ENCODE measurements at places on chromosomes 5 and 9.

GRCh38 chr5:179766021-179766725 lies 27.6 kb upstream of the LTC4S start:
- DNase-seq = peak; percentile 70

DNA sequence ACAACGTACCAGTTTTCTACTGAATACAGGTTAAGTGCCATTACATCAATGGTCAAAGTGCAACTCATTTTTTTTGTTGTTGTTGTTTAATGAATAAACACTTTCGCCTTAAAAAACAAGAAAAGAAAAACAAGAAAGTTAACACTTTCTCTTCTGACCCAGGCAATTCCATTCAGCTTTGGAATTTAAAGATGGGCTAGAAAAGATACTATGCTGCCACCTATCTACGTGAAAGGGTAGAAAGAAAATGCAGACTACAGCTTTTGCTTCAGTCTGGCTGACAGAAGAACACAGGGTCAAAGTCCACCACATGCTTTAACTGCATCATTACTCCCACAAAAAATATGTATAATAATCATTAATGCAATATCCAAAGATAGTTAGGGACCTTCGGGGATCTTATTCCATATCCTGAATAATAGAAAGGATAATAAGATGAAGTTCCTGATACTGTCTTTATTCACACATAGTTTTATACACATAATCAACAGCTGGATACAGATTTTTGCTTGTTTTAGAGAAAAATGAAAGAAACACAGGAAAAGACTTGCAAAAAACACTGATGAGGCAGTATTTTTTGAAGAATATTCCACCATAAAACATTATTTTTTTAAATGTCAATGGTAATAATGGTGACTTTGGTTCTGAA lies 40.4 kb downstream of the ZDHHC21 start:
- DNase-seq = peak; percentile 14

DNA sequence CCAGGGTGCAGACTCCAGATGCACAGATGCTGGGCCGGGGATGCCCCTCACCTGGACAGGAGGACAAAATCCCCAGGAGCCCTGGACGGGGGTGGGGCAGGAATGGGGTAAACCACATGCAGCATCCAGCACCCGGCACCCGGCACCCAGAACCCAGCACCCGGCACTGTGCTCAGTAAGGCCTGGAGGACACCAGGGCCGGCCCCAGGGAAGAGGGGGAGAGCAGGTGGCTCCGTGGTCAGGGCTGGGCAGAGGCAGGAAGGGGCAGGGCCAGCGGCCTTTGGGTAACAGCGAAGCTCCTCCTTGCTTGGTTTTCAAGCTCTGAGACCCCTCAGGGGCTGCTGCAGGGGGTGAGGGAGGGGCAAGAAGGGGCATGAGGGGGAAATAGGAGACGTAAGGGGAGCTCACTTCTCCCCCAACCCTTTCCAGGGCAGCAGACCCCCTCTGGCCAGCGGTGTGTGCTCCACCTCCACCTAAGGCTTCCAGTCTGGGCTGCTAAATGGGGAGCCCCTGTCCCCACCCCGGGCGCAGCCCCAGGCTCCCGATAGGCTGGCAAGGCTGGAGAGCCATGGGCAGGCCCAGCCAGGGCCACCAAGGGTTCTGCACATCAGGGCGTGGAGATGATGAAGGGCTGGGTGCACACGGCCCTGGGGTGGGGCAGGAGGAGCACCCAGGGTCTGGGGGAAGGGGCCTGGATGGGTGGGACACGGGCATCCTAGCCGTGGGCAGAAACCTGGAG lies 17.8 kb upstream of the SLC6A19 start:
- DNase-seq = no peak

GRCh38 chr5:3889412-3890142 lies 293.9 kb downstream of the IRX1 start:
- DNase-seq = no peak

GRCh38 chr9:127779136-127779981 lies 893 bp upstream of the SH2D3C start:
- no peak for DNase-seq

GRCh38 chr9:38114905-38115304 lies 45.9 kb upstream of the SHB start:
- DNase-seq = no peak

- no peak for DNase-seq
Measured at GRCh38 chr9:129667378-129667777, 1.9 kb downstream of the PRRX2 start.

- DNase-seq = no peak
Measured at GRCh38 chr9:98874721-98875255, 67.3 kb downstream of the GALNT12 start.

- DNase-seq = peak; percentile 51
Measured at GRCh38 chr5:88826646-88827585, 56.1 kb downstream of the MEF2C start.

DNA sequence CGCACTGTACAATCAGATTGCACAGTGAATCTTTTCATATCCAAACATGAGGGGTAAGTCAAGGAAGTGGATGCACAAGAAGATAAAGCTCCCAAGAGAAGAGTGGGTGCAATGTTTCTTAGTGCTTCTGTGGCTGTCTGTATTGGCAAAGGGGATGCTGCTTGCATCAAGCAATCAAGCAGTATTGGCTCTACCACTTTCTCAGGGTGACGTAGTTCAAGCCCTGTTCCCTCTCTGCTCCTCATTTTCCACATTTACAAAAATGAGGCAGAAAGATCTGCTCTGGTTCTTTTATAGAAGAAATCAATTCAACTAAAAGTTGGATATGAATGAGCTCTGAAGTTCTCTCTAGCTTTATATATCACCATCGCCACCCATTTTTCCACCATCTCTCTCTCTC lies 2.3 kb downstream of the TNFSF8 start:
- no peak for DNase-seq

DNA sequence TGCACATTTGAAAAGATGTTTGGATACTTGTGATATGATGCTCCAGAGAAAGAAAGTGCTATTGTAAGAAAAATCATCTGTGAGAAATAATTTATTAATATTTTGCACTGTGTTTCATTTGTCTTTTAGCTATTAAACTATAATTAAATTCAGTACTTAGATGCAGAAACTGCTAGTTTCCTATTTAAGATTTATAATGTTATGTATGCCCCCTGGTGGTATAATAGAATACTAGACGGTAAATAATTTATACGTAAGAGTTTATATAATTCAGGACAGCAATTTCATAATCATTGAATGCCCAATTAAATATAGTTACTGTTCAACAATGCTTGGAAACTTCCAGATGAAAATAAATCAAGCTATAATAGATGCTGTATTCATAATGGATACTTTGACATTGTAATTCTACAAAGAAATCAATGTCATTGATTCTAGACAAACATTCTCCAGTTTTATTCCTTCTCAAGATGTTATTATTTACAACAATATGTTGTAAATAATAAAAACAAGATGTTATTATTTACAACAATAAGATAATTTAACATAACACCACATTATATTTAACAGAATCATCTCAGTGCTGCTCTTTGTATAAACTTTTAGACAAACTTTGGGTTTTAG lies 101.0 kb downstream of the TMEM232 start:
- DNase-seq = peak; percentile 93

- DNase-seq = no peak
Measured at GRCh38 chr9:127237801-127238200, 26.8 kb upstream of the GARNL3 start.

DNA sequence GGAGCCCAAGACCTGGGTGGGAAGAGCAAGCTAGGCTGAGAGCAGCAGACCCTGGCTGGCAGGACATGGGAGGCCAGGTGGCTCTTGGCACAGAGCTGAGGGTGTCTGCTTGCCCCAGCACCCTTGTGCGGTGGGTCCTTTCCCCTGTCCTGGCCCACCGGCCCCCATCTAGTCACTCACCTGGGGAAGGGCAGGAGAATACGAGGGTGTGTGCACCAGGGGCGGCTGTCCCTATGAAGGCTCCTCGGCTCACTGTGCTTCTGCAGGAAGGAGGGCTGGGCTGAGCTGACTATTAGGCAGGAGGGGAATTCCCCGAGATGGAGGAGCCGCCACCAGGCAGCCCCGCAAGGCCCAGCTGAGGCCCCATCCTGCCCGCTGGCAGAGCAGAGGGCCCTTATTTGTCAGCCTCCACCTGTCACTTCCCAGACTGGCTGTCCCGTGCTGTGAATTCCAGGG lies 6.1 kb upstream of the TNIP1 start:
- no peak for DNase-seq

DNA sequence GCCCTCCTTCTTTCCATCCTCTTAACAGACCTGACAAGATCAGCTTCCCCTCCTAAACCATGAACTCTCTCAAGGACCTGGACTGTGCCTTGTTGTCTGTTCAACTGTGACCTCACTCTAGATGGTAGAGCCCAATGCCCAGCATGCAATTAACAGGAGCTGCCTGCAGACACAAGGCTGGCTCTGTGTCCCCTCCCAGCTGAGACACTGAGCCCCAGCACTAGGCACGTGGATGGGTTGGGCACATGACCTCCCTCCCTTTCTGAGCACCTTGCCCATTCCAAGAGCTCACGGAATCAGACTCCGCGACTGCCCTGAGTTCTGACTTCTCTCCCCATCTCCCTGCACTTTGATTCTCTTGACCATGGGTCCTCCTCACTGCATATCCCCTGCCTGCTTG lies 93.5 kb upstream of the LRRTM2 start:
- no peak for DNase-seq

DNA sequence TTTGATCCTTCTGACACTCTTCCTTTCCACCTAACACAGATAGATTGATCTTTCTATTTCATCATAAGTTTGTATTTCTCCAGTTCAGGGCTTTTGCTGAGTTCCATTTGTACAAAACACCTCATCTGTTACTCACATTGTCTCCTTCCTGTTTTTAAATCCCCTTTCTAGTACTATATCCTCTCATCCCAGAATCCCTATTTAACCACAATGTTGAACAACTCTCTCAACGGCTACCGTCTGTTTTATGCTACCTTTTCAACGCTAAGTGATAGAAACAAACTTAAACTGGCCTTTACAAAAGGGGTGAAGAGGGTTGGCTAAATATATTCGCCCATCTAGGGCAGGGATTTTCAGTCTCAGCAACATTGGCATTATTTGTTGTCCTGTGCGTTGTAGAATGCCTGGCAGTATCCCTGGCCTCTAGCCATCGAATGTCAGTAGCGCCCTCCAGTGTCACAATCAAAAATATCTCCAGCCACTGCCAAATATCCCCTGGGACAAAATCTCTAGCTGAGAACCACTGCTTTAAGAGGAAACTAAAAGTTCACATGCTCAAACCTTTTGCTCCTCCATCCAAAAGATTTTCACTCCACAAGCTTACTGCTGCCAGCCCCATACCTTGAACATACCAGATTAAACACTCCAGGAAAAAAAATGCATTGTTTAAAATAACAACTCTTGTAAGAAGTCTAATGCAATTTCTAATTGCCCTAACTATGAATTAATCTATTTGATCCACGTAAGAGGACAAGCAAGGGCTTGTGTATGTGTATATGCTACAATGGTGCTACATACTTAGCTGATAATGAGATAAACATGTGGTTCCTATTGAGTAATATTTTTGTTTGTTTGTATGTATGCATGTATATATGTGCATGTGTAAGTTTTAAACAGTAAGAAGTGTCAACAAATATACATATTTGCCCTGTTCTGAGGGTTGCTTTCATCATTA lies 344.0 kb downstream of the PTPRD start:
- DNase-seq = peak; percentile 55

GRCh38 chr5:124649491-124650146 lies 96.8 kb downstream of the ZNF608 start:
- DNase-seq = peak; percentile 70

- no peak for DNase-seq
Measured at GRCh38 chr5:50623666-50624065, 42.8 kb upstream of the PARP8 start.

DNA sequence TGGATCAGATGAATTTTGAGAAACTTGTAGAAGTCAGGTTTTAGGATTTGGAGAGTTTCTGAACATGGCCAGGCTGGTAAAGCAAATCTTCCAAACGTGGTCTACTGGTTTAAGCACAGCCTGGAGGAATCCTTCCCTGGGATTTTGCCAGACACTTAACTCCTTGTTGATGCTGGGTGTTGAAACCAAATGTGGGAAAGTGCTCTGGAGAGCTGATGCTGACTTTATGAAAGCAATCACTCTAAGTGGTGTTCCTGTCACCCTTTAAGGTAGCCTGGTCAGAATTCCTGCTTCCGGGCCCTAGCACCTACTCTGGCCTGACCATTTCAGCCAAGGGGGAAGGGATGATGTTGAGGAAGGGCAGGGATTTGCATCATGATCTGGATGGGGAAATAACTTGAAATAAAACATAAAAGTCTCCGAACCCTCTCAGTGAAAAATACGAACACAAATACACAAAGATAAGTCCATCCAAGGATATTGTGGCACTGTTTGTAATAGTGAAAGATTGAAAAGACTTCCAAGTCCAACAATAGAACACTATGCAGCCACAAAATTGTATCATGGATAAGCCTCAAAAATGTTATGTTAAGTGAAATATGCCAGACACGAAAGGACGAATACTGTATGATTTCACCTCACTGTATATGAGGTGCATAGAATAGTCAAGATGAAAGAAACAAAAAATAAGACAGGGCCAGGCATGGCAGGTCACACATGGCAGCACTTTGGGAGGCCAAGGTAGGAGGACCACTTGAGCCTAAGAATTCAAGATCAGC lies 57.7 kb downstream of the PDE6A start:
- DNase-seq = no peak

GRCh38 chr9:123418506-123418905 lies 62.5 kb downstream of the CRB2 start:
- DNase-seq = no peak

DNA sequence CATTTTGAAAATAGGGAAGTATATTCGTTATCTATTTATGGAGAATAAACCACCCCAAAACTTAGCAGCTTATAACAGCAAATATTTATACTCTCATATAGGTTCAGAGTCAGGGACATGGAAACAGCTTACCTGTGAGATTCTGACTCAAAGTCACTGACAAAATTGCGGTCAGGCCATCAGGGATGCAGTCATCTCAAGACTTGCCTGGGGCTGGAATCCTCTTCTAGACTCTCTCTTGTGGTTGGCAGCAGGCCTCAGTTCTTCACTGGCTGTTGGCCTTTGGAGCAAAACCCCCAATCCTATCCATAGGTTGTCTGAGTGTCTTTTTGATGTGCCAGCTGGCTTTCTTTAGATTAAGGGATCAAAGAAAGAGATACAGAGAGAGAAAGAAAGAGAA lies 275.6 kb downstream of the SEC61B start:
- no peak for DNase-seq

DNA sequence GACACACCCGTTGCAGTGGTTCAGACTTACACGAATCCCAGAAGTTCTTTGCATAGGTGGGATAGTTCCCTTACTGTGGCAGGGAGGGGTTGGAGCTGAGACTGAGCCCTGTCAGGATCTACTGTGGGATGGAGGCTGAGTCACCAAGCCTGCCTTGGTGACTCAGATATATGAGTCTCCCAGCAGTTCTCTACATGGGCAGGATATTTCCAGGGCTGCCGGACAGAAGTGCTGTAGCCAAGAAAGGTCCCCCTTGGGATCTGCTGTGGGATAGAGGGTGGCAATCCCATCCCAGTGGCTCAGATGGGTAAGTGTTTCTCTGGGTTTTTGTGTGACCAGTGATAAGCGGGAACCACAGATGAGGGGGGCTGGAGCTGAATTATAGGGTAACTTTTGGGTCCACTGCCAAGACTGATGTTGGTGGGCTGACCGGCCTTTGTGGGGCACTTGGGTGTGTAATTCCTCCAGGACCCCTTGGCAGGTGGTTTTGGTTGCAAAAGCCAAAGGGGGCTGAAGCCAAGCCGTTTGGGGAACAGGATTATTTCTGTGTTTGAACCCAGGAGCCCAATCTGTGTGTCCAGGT lies 18.7 kb downstream of the XRCC4 start:
- DNase-seq = peak; percentile 78

Data from adipocyte (in vitro differentiated cells).